CD4-positive, CD25-positive, alpha-beta regulatory T cell (primary cell): ENCODE measurements at places on chromosomes 2 and 18. TPM values are rescaled to one million over a fixed set of nuclear protein-coding genes. Genes with fewer than 3 reads are reported as not detected.
A peak's percentile ranks its signal among the peaks of the same experiment; 100 is the strongest.

The EN1 gene
- total RNA-seq = not detected

The C2orf80 gene
- total RNA-seq = not detected

DNA sequence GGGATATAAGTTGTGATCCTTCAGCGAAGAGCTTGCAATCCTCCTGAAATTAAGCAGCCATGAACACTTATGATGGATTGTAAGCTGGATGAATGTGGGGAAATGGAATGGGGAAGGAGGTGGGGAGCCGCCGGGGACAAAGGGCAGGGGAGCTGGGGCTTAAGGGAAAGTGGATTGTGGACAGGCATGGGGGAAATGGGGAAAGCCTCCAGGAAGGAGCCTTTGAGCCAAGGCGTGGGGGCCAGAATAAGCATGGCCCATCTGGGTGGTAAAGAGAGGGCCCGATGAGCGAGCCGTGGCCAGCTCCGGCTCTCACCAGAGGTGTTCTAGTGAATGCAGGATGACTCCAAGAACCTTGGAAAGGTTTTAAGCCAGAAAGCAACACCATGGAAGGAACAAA, 124.0 kb downstream of the SMAD7 start:
- DNase-seq = no peak
- no peaks in the 10 kb centered on the region for H3K36me3 ChIP-seq
- H3K4me1 ChIP-seq = peaks cover 8% of the 10 kb centered on the region

DNA sequence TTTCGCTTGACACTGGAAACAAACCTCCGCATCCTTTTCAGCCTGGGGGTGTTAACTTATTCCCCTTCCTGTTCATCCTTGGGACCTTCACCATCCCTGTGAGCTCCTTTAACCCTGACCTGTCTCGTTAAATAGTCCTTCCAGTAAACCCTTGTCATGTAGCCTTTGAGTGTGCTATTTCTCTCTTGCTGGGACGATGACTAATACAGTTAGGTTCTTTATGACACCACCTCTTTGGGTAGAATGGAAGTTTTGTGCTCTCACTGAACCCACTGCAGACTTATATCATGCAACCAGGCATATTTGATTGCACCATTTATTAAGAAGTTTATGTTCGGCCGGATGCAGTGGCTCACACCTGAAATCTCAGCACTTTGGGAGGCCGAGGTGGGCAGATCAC, 40.5 kb upstream of the GAREM1 start:
- H3K4me3 ChIP-seq = no peak overlapping the region
- no peaks in the 10 kb centered on the region for H3K27me3 ChIP-seq
- H3K36me3 ChIP-seq = no peaks in the 10 kb centered on the region
- no peak for DNase-seq

- H3K4me3 ChIP-seq = no peak overlapping the region
- no peak for DNase-seq
- no peaks in the 10 kb centered on the region for H3K27me3 ChIP-seq
- H3K4me1 ChIP-seq = no peaks in the 10 kb centered on the region
Measured at GRCh38 chr2:145356056-145356455, 836.1 kb upstream of the ZEB2 start.

- no peak for DNase-seq
- H3K4me3 ChIP-seq = no peak overlapping the region
- no peak overlapping the region for H3K27ac ChIP-seq
- peaks cover 3% of the 10 kb centered on the region for H3K27me3 ChIP-seq
- no peaks in the 10 kb centered on the region for H3K4me1 ChIP-seq
Measured at GRCh38 chr2:113357071-113357470, 78.3 kb upstream of the PAX8 start.

DNA sequence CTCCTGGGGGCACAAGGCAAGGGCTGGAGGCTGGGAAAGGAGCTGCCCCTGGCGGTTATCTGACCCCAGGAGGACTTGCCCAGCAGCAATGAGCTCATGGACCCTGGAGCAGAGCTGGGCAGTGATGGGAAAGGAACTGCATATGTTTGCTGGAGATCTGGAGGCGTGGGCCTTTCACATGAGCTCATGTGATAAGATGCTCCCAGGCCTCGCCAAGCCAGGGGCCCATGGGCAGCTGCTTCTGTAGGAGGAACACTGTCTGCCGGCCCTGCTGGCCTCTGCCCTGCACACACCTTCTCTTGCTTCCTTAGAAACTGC, 9.0 kb upstream of the NPPC start:
- H3K36me3 ChIP-seq = no peaks in the 10 kb centered on the region
- DNase-seq = no peak
- no peak overlapping the region for H3K4me3 ChIP-seq
- H3K27me3 ChIP-seq = no peaks in the 10 kb centered on the region
- no peak overlapping the region for H3K27ac ChIP-seq

GRCh38 chr18:11408555-11409065, 200.8 kb upstream of the SLC35G4 start:
- H3K4me3 ChIP-seq = no peak overlapping the region
- DNase-seq = no peak
- no peaks in the 10 kb centered on the region for H3K36me3 ChIP-seq
- H3K4me1 ChIP-seq = no peaks in the 10 kb centered on the region
- H3K27me3 ChIP-seq = no peaks in the 10 kb centered on the region
- no peak overlapping the region for H3K27ac ChIP-seq

The STON1 gene
- total RNA-seq = 3.4 TPM

GRCh38 chr2:72003796-72004195, 143.9 kb downstream of the CYP26B1 start:
- no peak overlapping the region for H3K27ac ChIP-seq
- H3K4me3 ChIP-seq = no peak overlapping the region
- no peaks in the 10 kb centered on the region for H3K27me3 ChIP-seq
- DNase-seq = no peak
- H3K36me3 ChIP-seq = no peaks in the 10 kb centered on the region

The CIB4 gene
- total RNA-seq = not detected

DNA sequence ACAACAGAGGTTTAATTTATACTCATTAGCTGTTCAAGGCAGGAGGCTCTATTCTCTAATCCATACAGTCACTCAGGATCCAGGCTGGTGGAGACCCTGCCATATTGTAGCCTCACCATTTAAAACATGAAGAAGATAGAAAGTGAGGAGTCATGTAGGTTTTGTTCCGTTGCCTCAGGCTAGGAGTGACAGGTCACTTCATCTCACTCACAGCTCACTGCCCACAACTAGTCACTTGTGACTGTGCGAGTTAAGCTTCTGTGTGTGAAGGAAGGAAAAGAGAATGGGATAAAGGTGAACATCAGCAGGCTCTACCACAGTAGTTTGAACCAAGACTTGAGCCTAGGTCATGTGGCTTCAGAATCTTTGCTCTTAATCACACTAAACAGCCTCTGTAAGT, 9.0 kb upstream of the IGFBP2 start:
- H3K4me1 ChIP-seq = no peaks in the 10 kb centered on the region
- no peaks in the 10 kb centered on the region for H3K27me3 ChIP-seq
- H3K36me3 ChIP-seq = no peaks in the 10 kb centered on the region
- H3K4me3 ChIP-seq = no peak overlapping the region
- no peak overlapping the region for H3K27ac ChIP-seq
- DNase-seq = no peak

GRCh38 chr2:62499430-62500060, 6.5 kb downstream of the TMEM17 start:
- no peak for DNase-seq
- H3K36me3 ChIP-seq = no peaks in the 10 kb centered on the region
- H3K4me3 ChIP-seq = no peak overlapping the region
- H3K4me1 ChIP-seq = no peaks in the 10 kb centered on the region
- peaks cover 9% of the 10 kb centered on the region for H3K27me3 ChIP-seq

- H3K27ac ChIP-seq = no peak overlapping the region
- H3K36me3 ChIP-seq = no peaks in the 10 kb centered on the region
- H3K4me1 ChIP-seq = no peaks in the 10 kb centered on the region
Measured at GRCh38 chr2:196337208-196337953, 166.0 kb upstream of the STK17B start.

The IGFBP5 gene
- 0.05 TPM for total RNA-seq

DNA sequence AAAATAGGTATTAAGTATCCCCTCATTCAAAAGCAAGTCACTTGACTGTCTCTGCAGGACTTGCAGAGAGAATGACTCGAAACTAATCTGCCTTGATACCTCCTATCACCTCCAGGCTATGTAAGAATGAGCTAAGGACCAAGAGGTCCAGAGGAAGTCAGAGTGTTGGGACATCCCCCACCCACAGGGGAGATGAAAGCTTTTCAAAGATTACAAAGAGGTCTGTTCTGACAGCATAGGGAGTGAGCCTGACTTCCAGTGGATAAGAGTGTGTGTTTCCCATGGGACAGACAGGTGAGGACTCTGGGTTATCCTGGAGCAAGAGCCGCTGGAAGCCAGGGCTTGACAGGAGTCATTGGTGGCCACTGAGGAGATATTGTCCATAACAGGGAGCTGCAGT, 85.0 kb upstream of the TACR1 start:
- no peak overlapping the region for H3K4me3 ChIP-seq
- H3K4me1 ChIP-seq = no peaks in the 10 kb centered on the region
- H3K27me3 ChIP-seq = no peaks in the 10 kb centered on the region
- no peak overlapping the region for H3K27ac ChIP-seq

The MAP2 gene
- total RNA-seq = not detected

GRCh38 chr2:241412144-241412543, 56.1 kb downstream of the FARP2 start:
- H3K36me3 ChIP-seq = peaks cover 46% of the 10 kb centered on the region
- DNase-seq = no peak
- H3K4me1 ChIP-seq = no peaks in the 10 kb centered on the region
- no peak overlapping the region for H3K4me3 ChIP-seq

DNA sequence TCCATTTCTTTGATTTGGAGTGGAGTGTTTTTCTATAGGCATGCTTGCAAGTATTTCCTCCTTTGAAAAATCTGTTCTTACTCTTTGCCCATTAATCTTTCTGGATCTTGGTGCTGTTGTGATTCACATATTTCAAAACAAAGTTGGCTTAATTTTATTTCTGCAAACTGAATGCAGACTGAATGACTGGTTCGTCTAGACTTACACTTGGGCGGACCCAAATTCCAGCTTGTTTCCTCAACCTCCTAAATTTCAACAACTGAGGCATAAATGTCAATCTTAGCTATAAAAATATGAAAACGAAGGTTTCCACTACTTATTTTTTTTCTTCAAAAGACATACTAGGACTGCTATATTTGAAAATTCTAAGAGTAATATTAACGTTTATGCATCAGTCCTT, 59.0 kb downstream of the ANKRD44 start:
- H3K27me3 ChIP-seq = no peaks in the 10 kb centered on the region
- H3K27ac ChIP-seq = peak overlapping the region; percentile 39
- H3K36me3 ChIP-seq = peaks cover 8% of the 10 kb centered on the region
- no peak for DNase-seq
- peaks cover 89% of the 10 kb centered on the region for H3K4me1 ChIP-seq

DNA sequence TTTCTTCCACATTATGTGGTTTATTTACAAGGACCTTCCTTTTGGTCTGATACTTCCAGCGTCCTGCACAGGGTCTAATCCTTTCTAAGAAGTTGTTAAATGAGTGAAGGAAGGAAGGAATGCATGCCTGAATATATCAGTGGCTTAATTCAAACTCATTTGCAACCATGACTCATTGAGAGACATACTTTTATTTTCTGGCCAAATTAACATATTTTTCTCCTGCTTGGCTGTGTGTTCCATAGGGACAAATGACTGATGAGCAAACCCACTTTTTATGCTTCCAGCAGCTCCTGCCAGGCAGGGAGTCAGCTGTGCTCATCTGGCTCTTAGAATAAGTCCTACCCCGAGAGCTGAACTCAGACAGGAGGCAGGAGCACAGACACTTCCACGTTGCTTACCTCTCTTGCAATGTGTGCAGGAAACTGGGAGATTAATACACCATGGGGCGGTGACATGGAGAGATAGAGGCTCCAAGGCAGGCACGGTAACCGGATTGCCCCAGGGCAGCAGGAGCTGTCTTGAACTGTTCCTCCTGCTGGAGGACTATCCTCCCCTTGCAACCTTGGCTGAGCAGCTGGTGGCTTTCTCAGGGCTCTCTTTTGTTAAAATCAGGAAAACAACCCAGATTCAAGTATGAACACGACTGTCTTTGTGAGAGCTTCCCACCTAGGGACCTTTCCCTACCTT, 667.5 kb upstream of the HS6ST1 start:
- no peak overlapping the region for H3K4me3 ChIP-seq
- no peak for DNase-seq
- no peaks in the 10 kb centered on the region for H3K36me3 ChIP-seq
- H3K27ac ChIP-seq = no peak overlapping the region
- no peaks in the 10 kb centered on the region for H3K4me1 ChIP-seq

DNA sequence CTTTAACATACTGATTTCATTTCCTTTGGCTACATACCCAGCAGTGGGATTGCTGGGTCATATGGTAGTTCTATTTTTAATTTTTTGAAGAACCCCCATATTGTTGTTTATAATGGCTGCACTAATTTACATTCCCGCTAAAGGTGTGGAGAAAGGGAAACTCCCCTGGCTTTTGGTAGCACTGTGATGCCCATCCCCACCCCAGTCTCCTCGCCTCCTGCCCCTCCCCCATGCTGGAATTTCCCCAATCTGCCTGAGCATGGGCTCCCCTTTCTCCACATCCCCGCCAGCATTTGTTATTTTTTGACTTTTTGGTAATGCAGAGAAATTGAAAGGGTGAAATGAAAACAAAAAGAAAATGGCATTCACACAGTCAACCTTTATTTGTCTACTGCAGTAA, 30.0 kb upstream of the SULT1C4 start:
- no peak overlapping the region for H3K4me3 ChIP-seq
- DNase-seq = no peak
- no peaks in the 10 kb centered on the region for H3K4me1 ChIP-seq
- peaks cover 3% of the 10 kb centered on the region for H3K27me3 ChIP-seq
- H3K27ac ChIP-seq = no peak overlapping the region

- no peak overlapping the region for H3K4me3 ChIP-seq
- no peaks in the 10 kb centered on the region for H3K27me3 ChIP-seq
- H3K4me1 ChIP-seq = no peaks in the 10 kb centered on the region
- H3K27ac ChIP-seq = no peak overlapping the region
Measured at GRCh38 chr2:237411092-237411601, 2.8 kb downstream of the COL6A3 start.

DNA sequence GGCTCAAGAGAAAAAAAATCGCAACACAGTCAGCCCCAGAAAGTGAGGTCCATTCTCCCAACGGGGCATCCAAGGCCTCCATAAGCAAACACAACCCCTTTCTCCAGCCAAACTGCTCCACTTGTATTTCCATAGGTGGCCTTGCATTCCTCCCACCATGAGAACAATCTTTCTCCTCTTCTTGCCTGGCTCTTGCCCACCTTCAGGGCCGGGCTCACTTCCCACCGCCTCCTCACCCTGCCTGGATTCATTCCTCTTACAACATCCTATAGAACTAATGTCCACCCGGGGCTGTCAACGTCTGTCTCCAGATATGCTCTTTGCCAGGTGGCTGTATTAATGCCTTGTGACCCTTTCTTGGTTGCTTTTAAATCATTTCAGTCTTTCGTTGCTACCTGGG, 124.5 kb downstream of the SMAD7 start:
- H3K4me3 ChIP-seq = no peak overlapping the region
- H3K4me1 ChIP-seq = peaks cover 8% of the 10 kb centered on the region
- H3K27ac ChIP-seq = no peak overlapping the region
- H3K36me3 ChIP-seq = no peaks in the 10 kb centered on the region
- H3K27me3 ChIP-seq = no peaks in the 10 kb centered on the region

The CCDC121 gene
- total RNA-seq = 0.79 TPM

The RAD51AP2 gene
- total RNA-seq = not detected

- no peak for DNase-seq
- no peak overlapping the region for H3K27ac ChIP-seq
- H3K36me3 ChIP-seq = peaks cover 68% of the 10 kb centered on the region
- no peaks in the 10 kb centered on the region for H3K27me3 ChIP-seq
- no peak overlapping the region for H3K4me3 ChIP-seq
- H3K4me1 ChIP-seq = no peaks in the 10 kb centered on the region
Measured at GRCh38 chr2:46960618-46961017, 45.0 kb upstream of the MCFD2 start.

GRCh38 chr2:43075811-43076585, 150.4 kb downstream of the ZFP36L2 start:
- no peak overlapping the region for H3K27ac ChIP-seq
- no peaks in the 10 kb centered on the region for H3K36me3 ChIP-seq
- H3K4me1 ChIP-seq = no peaks in the 10 kb centered on the region
- no peak for DNase-seq
- no peak overlapping the region for H3K4me3 ChIP-seq

- H3K27ac ChIP-seq = no peak overlapping the region
- peaks cover 5% of the 10 kb centered on the region for H3K4me1 ChIP-seq
Measured at GRCh38 chr2:38039121-38039910, 36.6 kb downstream of the CYP1B1 start.
